ENCODE measurements at places on chromosomes 16 and 17.

DNA sequence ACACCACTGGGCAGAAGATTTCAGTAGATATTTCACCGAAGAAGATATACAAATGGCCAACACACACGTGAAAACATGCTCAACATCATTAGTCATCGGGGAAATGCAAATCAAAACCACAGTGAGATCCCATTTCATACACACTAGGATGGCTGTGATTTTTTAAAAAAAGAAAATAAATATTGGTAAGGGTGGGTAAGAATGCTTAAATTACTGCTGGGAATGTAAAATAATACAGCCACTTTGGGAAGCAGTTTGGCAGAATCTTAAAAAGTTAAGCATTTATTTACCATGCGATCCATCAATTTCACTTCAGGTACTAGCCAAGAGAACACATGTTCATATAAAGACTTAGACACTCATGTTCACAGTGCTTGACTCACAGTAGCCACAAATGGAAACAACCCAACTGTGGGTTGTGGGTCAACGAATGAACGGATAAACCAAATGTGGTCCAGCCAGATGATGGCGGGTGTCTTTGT lies 6.5 kb upstream of the C16orf74 start:
- no peak for DNase-seq

DNA sequence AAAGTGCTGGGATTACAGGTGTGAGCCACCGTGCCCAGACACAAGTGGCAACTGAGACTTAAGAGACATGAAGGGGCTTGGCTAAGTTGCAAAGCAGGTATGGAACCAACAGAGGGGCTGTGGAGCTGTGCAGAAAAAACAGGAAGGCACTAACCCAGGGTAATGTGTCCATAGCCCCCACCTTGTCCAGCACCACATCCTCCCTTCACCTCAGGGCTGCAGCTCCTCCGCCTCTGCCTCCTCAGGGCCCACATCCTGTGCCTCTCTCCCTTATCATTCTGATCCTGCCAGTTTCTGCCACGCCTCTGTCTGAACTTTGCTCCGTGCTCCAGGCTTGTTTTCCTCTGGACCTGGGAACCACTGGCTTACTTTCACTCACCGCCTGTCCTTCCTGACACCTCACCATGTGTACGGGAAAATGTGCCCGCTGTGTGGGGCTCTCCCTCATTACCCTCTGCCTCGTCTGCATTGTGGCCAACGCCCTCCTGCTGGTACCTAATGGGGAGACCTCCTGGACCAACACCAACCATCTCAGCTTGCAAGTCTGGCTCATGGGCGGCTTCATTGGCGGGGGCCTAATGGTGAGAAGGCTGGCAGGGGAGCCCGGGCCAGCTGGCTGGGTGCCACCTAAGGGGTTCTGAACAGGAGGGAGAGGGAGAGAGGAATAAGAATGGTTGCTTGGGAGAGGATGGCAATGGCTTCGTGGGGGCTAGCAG lies at the start of gene TM4SF5:
Gene TM4SF5 (plus strand): TSS at position 368 of the 716 bp plus-strand sequence. CDS start 37 bp downstream, at position 405.
- no peak for DNase-seq

DNA sequence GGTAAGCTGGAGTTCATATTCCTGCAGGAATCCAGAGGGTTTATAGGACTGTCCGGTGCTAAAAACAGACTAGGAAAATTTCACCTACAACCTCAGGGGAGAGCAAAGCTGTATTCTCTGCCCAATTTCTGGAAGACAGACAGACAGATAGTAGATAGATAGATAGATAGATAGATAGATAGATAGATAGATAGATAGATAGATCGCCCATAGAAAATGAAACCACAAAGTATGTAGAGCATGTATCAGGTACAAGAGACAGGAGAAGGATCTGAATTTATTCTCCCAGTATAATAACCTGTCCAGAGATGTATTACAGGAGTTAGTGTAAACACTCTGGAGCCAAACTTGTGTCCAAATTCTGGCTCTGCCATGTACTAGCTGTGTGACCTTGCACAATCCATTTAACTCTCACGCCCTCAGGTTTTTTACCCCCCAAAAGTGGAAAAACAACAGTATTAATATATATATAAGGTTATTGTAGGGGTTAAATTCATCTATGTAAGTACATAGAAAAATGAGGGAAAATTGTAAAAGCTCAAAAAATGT lies 2.1 kb upstream of the ABCA6 start:
- no peak for DNase-seq

- DNase-seq: no peak
These were observed 16.3 kb downstream of the PIK3R5 start for GRCh38 chr17:8949061-8949661.

DNA sequence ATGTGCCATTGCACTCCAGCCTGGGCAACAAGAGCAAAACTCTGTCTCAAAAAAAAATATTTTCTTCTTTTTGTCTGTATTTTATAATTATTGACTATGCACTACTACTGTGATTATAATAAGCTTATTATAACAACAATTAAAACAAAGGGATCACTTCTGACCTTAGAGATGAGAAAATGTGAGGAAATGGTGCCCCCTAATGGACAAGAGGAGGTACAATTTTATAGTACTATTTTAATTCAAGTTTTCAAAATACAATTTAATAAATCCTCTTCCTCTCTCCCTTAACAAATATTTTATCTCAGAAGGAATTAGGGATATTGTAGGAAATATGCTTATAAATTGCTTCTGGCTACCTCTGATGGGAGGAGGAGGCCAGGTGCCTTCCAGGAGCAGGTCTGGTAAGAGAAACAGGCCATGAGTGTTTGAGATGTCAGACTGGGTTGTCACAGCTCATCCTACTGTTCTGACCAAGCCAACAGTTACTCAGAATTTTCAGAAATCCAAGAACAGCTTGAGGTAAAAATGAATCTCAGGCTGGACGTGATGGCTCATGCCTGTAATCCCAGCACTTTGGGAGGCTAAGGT lies 14.0 kb downstream of the VPS53 start:
- no peak for DNase-seq

- no peak for DNase-seq
These were observed 53.2 kb upstream of the TRAP1 start for GRCh38 chr16:3770530-3770929.

- no peak for DNase-seq
These were observed 7.0 kb downstream of the YPEL2 start for GRCh38 chr17:59338498-59338897.

DNA sequence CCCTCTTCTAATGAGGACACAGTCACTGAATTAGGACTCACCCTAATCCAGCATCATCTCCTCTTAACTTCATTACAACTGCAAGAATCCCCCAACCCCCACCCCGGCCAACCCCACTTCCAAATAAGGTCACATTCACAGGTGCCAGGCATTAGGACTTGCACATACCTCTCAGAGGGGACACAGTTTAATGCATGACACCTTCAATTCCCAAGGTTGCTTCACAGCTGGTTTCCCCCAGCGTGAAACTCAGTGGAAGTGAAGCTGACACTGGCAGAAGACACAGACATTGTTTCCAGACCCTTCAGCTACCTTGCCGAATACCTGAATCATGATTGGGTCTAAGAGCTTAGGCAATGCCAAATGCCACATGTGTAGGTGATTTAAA lies 217.0 kb upstream of the DYNLRB2 start:
- no peak for DNase-seq

Measured in cortex of kidney (tissue), 1 donor.